ENCODE measurements at places on chromosomes 16 and 17.

- DNase-seq: peak; percentile 76
Observed at GRCh38 chr16:53509906-53510703, 7.1 kb upstream of the AKTIP start.

GRCh38 chr16:180681-181564 is 664 bp downstream of the HBQ1 start:
- DNase-seq: no peak

- DNase-seq: no peak
Observed at GRCh38 chr17:65662196-65662595, 100.7 kb upstream of the AXIN2 start.

GRCh38 chr16:68233085-68233834 is 2.7 kb downstream of the ESRP2 start:
- DNase-seq: no peak

DNA sequence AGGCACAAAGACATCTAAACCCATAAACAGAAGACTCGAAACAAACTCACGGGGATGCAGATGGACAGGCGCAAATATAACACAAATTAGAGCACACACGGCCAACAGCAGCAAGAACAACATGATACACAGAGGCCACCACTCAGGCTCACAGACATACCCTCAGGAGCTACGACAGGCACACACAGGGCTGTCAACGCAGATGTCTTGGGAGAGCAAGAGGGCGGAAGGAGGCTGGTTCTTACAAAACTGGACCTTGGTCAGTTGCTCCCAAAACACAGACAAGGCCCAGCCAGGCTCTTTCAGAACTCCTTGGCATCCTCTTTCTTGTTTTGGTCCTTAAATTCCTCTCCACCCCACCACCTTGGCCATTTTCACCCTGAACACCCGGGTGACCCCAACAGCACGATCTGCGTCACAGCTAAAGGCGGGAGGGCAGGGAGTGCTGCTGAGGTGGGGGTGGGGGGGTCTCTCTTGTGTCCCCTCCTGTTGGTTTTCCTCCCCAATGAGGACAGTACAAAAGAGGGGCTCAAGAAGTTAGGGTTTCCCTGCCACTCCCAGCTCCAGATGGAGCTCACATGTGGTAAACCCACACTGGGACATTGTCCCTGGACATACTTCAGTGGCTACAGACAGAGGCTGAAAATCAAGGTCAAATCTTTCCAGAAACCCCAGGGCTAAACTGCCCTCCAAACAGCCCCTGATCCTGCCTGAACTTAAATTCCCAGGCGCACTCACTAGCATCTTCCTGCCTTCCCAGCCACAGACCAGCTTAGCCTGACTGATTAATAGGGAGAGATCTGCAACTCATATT is 221.3 kb downstream of the C16orf78 start:
- no peak for DNase-seq

DNA sequence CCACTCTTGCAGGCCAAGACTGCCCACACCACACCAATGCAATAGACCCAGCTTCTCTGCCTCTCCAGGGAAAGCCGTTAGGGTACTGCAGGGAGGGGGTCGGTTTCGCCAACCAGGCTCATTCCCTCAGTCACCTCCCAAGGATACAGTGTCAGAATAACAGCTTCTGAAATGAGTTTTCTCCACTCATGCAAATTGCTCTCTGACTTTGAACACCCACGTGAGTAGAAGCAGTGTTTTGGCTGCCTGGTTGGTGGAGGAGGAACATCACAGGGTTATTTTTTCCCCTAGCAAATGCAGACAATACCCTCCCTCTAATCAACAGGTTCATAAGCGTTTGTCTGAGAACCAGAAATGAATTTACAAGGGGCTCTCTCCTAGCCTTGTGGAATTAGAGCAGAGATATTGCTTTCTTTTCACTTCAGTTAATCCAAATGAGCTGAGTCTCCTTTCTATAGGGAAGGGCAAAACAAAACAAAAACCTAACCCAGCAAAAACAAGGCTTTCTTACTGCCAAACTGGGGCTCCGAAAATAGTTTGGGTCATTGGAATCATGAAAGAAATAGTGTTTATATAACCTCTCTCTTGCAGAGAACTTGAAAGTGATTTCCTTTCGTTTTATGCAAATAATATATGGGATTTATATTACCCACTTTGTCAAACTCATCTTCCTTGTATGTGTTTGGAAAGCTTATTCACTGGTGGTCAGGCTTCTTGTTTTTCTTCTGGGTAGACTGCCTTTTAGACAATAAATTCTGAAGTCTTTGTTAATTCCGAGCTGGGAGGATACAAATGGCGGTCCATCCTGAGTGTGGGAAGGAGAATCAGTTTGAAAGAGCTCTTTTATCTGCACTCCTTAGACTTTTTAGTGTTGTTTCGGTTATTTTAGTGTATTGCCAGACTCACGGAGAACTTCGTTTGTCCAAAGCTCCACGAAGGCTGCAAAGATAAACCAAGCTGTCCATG is 229.9 kb downstream of the MSI2 start:
- no peak for DNase-seq

DNA sequence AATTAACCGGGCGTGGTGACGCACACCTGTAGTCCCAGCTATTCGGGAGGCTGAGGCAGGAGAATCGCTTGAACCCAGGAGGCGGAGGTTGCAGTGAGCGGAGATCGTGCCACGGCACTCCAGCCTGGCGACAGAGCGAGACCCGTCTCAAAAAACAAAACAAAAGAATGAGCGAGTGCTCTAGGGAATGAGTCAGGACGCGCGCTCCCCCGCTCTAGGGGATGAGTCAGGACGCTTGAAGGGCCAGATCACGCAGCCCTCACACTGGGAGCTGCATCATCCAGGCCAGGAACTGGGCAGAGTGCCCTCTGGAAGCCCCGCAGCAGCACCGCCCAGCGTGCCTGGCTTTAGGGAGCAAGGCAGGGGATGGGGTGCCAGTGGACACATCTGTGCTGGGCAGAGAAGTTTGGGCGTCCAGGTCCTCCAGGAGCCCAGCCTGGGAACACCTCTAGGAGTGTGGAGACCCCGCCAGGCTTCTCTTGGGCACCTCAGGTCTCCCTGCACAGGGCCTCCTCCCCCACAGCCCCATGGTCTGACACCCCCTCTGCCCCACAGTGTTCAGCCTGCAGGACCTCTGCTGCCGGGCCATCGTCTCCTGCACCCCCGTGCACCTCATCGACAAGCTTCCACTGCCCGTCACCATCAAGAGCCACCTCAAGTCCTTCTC is 3.9 kb upstream of the WFIKKN1 start:
- no peak for DNase-seq

DNA sequence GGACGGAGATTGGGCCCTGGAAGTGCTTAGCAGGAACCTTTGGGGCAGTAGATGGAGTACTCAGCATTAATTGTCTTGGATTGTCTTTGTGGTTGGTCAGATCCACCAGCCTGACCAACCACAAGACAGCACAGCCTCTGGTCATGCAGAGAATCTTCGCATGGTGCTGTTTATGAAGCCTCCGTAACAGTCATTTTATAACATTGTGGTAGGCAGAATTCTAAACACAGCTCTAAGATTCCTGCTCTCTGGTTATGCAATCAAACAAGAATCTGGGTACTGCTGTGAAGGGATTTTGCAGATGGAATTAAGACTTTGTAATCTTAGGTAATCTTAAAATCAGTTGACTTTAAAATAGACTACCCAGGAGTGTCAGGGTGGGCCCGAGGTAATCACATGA is 312.2 kb upstream of the GOT2 start:
- no peak for DNase-seq

- DNase-seq: no peak
Observed at GRCh38 chr16:87416826-87417527, 24.8 kb downstream of the MAP1LC3B start.
